RPMI7951 (cell line): ENCODE measurements at places on chromosomes 11 and 22.

- no peak for DNase-seq
Observed at GRCh38 chr11:112162761-112163546, 940 bp downstream of the IL18 start.

DNA sequence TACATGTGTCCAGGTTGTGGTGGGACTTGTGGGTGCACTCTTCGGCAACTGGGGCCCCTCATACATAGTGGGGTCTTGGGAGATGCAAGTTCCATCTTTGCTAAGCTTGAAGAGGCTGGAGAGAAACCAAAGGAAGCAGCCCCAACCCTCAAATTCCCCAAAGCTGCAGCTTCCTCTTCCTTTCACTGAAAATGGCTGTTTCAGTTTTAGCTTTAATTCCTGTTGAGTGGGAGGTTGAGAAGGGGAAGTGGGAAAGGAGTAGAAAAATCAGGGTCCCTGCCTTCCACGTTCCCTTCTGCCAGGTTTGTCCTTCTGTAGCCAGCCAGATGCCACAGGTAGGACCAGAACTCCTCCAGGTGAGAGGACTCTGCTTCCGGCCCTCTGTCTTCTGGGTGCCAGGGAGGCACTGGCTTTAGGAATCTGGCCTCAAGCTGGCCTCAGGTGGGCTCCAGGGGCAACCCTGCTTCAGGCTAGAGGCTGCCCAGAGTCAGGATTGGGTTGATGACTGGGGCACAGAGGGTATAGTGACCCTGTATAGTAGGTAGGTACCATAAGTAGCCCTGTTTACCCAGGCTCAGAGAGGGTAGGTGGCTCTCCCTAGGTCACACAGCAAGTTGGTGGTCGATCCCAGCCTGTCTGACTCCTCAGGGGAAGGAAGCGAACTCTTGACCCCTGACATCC, 16.2 kb downstream of the P2RY6 start:
- no peak for DNase-seq

- DNase-seq = no peak
Observed at GRCh38 chr22:27401321-27401720, 400.2 kb downstream of the MN1 start.

DNA sequence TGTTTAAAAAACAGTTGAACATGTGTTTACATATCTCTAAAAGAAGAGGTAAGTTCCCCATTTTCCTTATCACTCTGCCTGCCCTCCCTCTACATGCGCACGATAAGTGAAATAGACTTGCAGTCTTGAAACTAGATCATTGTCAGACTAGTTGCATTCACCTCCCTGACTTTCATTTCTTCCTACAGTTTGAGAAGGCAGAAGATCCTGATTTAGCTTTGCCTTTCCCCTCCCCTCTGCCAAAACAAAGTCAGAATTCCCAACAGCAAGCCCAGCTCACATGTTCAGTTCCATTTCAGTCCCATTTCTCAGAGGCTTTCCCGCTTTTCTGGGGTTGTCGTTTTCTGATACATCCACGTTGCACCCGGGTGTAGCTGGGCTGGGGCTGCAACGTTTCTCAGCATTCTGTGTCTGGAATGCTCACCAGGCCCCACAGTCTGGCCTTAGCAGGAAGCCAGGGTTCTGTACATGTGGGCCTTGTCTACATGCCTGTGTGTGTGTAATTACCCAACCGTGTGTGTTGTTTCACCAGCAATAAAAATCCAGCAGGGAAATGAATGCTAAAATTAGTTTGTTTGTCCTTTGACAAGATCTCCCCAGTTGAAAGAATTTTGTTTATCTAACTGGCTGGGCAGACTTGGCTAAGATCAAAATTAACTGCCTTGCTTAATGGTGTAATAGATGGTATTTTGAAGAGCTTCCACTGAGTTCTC, 179.2 kb downstream of the DBX1 start:
- no peak for DNase-seq

GRCh38 chr22:33438273-33438672, 380.1 kb upstream of the SYN3 start:
- peak; percentile 67 for DNase-seq

DNA sequence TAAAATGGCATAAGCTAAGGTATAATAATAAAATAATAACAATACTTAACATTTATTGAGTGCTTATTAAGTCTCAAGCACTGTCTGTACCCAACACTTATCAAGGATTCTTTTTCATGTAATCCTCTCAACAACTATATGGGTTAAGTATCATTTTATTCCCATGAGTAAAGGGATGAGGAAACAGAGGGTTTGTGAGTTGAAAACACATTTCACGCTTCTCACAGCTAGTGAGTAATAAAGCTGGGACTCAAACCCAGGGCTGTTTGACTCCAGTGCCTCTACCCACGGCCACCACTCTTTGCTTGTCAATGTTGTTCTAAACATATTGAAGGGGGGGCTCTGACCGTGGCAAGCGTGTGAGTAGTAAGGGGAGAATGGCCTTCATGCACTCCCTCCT, 8.7 kb downstream of the CD3E start:
- no peak for DNase-seq

GRCh38 chr22:50183141-50183971, 2.4 kb upstream of the TRABD start:
- no peak for DNase-seq
